ENCODE measurements at places on chromosomes 6 and 20.

DNA sequence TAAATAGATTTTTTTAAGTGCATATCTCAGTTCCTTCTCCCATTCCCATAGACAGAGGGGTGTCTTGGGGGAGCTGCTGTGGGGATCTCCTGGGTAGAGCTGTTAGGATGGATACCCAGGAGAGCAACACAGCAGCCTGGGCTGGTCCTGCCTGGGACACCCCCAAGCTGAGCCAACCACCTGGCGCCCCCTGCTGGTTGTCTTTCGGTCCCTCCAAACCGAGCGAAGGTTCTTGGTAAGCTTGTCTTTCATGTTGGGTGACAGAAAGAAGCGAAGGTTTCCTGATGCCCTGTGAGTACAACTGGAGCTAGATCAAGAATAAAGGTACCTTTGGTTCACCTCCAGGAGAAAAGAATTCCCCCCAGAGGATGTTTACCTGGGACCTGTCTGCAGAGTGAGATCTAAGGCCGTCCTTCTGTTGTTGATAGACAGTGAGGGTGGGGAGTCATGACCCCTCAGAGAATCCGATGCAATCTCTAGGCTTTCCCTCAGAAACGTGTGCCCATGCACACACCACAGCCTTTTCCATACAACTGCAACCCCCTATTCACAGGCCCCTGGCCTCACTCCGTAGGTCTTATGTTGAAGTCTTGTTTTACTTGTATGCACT is 50.8 kb downstream of the SNX9 start:
- DNase-seq, result peak; percentile 89

- DNase-seq, result no peak
Measured at GRCh38 chr20:50521221-50522052, 11.3 kb downstream of the PTPN1 start.

DNA sequence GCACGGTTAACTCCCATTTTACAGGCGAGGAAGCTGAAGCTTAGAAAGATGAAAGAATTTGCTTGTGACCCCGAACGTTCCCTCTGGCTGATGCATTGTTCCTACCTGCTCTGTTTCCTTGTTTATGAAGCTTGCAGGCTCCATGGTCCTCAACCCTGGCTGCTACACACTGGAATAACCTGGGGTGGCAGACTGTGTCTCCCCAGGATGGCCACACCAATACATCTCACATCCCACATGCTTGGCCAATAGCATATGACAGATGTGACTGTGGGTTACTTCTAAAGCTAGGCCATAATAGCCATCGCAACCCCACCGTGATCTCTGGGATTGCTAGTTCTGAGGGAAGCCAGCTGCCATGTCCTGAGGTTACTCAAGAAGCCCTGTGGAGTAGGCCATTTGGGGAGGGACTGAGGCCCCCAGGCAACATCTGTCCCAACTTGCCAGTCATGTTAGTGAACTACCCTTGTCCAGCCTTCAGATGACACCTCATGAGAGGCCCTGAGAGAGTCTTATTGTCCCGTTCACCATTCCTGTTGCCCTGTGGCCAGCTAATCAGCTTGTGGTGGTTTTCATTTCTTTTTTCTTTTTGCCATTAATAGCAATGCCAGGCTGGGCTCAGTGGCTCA is 6.7 kb upstream of the FAM110A start:
- DNase-seq, result no peak

DNA sequence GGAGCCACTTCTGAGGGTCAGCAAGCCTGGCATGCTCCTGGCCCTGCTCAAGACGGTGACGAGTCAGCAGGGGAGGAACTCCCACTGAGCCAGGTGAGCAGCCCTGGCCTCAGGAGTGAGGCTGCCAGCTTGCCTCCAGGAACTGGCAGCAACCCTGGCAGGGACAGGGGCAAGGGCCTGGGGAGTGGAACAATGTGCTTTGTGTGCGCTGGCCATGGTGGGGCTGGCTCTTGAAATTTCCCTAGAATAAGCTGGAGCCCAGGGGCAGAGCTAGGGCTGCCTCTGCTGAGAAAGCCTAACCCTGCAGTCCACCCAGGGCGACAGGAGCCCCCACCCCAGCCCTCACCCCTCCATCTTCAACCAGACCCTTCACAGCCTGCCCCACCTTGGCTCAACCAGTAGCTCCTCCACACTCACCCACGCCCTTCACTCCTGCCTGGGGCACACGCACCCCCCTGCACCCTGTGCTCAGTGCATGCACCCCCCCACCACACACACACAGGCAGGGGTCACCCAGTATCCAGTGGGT is 88.0 kb downstream of the MRPL14 start:
- no peak for DNase-seq

DNA sequence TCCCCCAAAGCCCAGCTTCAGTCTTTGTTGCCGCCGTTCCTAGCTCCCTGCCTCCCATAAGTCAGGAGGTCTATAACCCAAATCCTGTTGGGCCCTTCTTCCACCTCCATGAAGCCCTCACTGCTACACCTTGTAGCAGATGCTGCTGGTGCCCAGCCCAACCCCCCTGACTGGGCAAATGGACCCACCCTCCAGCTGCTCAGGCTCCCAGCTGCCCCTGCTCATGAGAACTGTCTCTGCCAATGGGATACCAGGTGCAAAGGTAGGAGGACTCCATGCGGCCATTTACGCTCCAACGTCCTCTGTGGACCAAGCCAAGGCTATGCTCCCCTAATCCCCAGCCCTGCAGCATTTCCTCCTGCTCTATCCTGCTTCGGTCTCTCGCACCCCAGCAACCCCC is 71.8 kb downstream of the JPH2 start:
- DNase-seq, result no peak

DNA sequence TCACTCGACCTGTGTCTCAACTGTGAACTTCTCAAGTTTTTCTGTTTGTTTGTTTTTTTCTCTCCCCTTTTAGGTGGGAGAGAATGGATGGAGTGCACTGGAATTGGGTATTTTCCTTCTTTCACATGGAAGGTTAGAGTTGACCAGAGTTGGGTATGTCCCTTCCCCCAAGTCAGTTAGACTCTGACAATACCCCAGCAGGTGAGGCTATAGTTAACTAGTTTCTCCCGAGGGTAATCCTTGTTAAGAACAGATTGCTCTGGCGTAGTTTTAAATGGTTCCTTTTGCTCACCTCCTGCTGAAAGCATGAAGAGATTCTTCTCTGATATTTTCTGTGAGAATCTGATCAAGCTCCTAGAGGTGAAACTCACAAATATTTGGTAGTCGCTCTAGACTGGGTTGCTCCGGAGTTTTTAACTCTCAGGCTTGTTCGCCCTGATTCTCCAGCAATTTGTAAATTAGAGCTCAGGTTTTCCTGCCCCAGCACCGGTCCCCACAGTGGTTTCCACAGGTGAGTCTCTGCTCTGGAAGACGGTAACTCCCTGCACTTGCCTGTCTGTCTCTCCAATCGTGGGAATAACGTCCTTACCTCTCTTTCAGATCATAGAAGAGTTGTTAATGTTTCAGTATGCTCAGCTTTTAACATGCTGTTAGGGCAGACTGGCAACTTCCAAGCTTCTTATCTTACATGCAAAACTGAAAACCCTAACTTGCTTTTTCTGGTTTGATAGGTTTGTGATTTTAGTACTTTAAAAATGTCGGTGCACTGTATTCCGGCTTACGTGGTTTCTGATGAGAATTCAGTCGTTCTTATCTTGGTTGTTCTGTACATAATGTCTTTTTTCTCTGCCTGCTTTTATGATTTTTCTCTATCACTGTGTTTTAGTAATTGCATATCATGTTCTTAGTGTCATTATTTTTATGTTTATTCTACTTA is 111.2 kb upstream of the HIVEP1 start:
- no peak for DNase-seq

DNA sequence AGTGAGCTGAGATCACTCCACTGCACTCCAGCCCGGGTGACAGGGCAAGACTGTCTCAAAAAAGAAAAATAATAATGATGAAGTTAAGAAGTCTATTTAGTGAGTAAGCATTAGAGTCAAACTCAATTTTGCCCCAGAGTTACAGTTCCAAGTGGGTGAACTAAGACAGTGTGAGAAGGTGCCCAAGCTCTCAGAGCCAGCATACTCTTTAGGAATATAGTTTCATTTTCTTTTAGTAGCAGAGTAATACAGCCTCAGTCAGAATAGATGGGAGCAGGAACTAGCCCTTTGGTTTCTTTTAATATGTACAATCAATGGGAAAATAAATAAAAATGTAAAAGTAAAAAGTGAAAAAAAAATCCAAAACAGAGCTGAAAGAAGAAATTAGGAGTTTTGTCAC is 87.0 kb upstream of the ADGRF1 start:
- DNase-seq, result no peak

GRCh38 chr6:33742092-33742491 is 4.6 kb downstream of the IP6K3 start:
- no peak for DNase-seq

GRCh38 chr6:87628881-87629280 is 38.9 kb downstream of the ORC3 start:
- DNase-seq, result no peak

DNA sequence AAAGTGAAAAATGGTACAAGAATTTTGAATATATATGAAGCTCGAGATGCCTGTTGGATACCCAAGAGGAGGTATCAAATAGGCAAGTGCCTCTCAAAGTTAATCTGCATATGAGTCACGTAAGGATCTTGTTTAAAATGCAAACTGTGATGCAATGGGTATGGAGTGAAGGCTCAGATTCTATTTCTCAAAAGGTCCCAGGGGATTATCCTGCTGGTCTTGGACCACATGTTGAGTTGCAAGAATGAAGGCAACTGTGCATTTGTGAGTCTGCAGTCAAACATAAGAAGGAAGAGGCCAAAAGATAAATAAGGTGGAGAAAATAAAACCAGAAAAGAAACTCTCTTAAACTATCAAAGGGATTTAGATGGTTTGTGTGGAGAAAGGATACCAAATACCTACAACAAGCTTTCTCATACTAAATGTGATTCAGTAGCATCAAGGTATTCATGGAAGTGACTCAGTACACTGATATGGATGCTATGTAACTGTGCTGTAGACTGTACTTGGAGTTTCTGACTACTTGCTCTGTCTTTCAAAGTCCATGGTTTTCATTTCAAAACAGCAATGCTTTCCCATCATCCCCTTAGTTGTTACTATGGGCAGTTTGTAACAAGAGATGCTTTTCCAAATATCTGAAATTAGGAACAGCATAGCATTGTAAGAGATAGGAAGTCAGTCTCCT is 106.3 kb downstream of the GFRAL start:
- DNase-seq, result no peak

- no peak for DNase-seq
Measured at GRCh38 chr6:27053738-27054137, 193.8 kb upstream of the PRSS16 start.

DNA sequence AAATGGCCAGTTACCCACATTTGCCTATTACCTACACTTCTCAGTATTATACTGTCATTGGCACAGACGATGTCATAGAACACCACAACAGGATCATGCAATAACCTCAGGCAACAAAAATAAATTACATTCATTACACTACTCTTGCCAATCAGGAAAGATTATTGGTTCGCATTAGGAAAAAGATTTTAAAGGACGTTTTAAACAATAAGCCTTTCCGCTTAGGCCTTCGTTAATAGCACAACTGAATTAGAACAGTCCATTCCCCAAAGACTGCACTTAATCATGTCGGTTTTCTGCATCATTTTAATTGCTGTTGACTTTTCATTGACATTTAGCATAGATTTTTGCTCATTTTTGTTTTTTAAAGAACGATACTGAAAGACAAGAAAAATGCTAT is 912 bp upstream of the SENP6 start:
- no peak for DNase-seq

GRCh38 chr6:44464527-44465310 is 77.2 kb downstream of the CDC5L start:
- no peak for DNase-seq

GRCh38 chr6:89564752-89565427 is 73.7 kb downstream of the LYRM2 start:
- no peak for DNase-seq

GRCh38 chr20:60000271-60001042 is 42.2 kb downstream of the CDH26 start:
- DNase-seq, result no peak

DNA sequence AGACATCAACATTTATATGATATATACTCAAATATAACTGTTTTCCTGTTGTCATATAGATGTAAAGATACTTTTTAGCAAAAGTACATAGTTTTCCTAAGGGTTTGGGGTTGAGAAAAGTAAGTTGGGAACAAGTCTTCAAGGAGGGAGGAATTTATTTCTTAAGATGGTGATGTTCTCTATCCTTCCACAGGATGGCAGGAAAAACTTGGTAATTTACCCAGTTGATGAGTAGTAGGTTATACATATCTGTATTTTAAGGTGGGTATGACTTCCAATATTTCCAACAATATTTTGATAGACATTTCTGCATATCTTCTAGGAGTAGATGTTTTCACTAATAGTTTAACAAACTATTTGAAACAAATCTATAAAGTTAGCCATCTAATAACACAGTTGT is 254.4 kb downstream of the RIMS1 start:
- DNase-seq, result no peak

- DNase-seq, result no peak
Measured at GRCh38 chr6:81759782-81760181, 7.3 kb upstream of the TENT5A start.

DNA sequence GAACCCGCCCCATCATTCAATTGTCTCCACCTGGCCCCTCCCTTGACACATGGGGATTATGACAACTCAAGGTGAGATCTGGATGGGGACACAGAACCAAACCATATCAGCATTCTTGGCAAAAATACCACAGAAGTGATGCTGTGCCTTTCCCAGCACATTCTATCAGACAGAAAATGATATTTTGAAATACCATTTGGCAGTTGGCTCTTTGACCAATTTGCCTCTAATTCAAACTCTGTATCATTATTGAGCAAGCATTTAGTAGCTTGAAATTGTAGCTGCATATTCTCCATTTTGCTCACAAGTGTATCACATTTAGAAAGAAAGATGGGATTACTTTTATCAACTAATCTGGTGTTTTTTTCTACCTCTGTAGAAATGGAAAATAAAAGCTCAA is 64.0 kb downstream of the PLCB1 start:
- no peak for DNase-seq

DNA sequence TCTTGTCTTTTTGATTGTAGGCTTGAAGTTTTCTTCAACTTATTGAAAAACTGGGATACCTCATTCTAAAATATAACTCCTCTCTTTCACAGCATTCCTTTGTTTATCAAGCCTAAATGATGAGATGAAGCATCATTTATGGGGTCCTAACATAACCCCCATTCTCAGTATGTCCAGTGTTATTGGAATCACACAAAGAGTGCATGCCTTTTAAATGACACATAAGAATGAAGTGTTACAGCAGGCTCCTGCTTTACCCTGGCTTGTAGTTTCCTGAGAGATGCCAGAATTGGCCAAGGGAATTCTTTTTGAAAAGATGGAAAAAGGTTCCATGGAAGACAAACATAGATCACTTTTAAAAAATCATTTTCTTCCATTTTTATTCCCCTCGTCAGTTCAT is 502.4 kb downstream of the BCKDHB start:
- DNase-seq, result no peak

Measured in liver (tissue), 10 donors.